ENCODE measurements at places on chromosomes 1 and 21.

DNA sequence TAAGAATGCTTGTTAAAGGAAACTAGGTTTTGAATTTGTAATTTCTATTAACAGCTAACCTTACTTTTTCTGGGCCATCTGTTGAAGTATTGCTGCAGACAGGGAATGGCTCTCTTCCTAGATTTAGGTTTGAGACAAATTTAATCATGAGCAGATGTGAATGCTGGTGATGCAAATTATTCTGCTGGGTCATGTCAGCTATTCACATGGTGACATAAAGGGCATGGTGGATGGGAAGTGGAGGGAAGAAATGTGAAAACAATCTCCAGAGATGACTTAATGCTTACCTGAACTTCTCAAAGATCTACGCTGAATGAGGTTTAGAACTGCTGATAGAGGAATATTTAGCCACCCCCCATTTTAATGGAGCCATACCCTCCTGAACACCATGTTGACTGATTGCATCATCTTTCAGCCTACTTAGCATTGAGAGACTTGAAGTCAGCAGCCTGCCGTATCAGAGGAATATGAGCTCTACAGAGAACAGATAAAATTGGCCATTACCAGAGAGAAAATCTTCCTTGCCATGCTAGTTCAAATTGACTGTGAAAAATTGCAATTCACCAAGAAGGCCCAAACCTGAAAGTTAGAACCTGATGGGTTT, 138.8 kb downstream of the HHAT start:
- no peak for DNase-seq

GRCh38 chr1:87718241-87718950, 389.7 kb downstream of the LMO4 start:
- DNase-seq, result no peak

DNA sequence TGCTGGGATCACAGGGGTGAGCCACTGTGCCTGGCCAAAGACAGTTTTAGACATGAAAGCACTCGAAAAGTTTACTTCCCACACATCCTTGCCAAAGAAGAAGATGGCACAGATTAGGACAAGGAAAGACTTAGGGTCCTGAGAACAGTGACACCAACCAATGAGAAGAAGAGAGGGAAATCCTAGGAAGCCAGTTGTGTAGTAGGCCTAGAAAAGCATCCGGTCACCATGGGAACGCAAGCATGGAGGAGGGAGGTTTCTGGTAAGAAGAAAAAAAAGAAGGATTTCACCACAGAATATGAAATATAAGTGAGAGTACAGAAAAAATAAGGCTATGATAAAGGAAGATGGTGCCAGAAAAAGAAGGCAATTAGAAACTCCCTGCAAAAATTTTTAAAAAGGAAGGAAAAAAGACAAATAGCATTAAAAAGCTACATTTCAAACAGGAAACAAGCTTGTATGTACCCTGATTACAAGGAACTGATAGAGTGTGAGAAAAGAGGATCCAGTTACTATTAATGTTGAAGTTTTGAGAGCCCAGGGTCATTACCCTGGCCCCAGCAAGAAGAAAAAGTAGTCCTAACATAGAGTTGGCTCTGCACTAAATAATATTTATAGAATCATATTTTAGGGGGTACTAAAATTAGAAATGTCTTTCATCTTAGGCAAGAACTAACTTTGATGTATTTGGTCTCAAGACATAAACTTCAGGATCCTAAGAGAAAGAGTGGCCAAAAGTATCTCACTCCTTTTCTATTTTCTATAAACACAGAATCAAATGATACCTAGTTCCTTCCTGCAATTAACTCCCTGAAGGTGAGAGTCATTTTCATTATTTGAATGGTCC, 16.1 kb downstream of the DIPK1A start:
- no peak for DNase-seq

DNA sequence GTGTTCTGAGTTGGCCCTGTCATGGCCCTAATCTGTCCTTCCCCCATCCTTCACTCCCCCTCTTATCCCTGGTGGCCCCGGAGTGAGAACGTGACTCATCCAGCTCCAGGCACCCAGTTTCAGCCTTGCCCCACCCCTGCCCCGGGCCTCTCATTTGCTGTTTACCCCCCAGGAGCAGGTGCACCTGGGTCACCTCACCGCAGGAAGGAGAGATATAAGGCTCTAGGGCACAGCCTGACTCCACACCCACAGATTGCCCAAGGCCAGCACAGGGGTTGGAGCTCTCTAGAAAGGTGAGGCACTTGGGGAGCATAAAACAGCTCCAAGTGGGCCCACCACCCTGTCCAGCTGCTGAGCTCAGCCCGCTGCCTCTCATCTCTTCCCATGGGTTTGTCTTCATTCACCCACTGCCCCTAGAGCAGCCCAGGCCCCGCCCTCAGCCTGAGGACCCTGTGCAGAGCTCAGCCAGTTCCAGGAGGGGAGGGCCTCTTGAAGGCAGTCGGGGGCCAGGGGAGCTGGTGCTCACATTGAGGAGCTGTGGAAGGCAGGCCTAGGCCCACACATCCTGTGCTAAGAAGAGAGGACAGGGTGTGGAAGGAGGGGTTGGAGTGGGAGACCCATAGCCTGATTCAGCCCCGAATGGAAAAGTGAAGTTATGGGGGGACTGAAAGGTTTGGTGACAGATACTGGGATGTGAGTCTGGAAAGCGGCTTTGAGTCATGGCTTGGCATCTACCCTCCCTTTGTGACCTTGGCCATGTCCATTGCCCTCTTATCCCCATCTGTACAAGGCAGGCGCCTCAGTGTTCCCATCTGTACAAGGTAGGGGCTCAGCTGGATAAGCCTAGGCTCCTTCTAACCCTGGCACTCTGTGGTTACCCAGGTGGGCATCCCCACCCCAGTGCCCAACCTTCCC, 16.1 kb upstream of the GPR37L1 start:
- DNase-seq, result no peak

GRCh38 chr1:156490401-156491032, 10.1 kb downstream of the MEF2D start:
- no peak for DNase-seq

All from C1 segment of cervical spinal cord (tissue), 14 donors.